ENCODE measurements at places on chromosomes 4 and X.

GRCh38 chr4:36088542-36088941 lies 155.8 kb downstream of the ARAP2 start:
- DNase-seq = peak; percentile 19

GRCh38 chrX:108299101-108299591 lies 139.1 kb downstream of the COL4A6 start:
- DNase-seq = peak; percentile 2

DNA sequence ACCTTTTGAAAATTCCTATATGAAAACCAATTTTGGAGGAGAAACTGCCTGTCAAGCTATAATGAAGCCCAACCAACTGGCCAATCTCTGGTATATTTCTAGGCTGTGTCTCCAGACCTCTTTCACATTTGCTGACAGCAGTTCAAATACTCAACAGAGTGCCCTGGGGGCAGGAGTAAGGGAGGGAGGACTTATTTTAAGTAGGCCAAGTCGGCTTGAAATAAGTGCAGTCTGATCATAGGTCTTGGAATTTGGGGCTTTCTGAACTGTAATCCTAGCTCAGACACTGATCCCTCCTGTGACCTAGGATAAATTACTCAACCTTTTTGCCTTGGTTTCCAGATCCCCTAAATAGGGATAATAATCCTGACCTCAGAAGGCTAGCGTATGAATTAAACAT lies 59.4 kb upstream of the SLC7A11 start:
- no peak for DNase-seq

GRCh38 chrX:132088864-132089263 lies 39.0 kb downstream of the FRMD7 start:
- no peak for DNase-seq

DNA sequence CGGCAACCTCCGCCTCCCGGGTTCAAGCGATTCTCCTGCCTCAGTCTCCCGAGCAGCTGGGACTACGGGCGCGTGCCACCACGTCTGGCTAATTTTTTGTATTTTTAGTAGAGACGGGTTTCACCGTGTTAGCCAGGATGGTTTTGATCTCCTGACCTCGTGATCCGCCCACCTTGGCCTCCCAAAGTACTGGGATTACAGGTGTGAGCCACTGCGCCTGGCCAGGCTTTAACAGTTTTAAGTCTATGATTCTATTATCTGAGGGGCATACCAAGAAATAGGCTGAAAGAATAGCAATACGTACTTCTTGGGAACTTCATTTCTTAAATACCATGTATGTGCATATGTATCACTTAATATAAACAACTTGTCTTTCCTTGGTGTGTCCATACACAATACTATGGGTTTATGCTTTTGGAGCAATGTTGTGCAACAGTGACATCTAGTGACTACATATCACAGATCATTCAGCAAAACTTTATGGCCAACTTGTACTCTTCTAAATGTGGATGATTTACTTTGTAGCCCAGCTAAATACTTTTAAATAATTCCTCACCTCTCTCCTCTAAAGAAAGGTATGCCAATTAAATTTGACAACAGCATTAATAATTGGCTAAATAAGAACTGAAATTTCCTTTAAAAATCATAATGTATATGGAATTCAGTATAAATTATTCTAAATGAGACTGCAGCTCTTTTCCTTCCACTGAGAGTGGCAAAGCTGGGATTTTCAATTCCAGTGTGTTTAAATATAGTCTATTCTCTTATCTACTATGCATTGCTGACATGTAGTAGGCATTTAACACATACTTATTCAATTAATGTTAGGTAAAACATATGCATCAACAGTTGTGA lies 10.4 kb downstream of the SLC9B1 start:
- DNase-seq = peak; percentile 60

- no peak for DNase-seq
Observed at GRCh38 chr4:108199881-108200280, 31.1 kb upstream of the LEF1 start.

GRCh38 chrX:55907968-55908607 lies 190.5 kb downstream of the RRAGB start:
- DNase-seq = peak; percentile 81

- no peak for DNase-seq
Observed at GRCh38 chrX:109742722-109743121, 9.7 kb upstream of the ACSL4 start.
